ENCODE measurements at places on chromosomes 4 and X.

DNA sequence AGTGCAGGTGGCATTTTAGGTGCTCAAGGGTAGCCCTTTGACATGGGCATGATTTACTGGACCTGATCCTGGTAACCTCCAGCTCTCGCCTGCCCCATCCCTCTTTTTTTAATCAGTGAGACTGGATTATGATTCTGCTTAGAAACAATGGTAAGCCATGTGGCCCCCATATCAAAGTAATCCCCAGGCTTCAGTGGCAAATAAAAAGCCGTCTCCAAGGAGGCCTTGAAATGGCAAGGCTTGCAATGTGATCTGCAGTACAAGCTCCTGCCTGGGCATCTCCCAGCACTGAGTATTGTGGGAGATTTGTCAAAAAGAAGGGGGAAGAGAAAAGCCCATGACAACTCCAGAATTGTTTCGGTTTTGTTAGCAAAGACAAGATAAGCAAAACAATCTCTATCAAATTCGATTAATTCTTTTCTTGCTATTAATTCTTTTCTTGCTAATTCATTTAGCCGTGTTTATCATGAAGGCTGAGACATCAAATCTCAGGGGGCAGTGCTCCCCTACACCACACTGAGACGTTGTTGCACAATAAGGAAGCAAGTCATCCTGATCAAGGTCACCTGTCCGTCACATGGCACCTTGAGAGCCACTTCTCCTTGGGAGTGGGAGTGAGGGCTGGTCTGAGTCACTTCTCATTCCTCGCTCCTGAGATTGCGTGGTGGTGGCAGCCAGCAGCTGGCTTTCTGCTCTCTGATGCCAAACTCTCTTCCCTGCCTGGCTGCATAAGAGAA lies 312.7 kb upstream of the GATB start:
- DNase-seq: peak; percentile 30

GRCh38 chr4:15434091-15434490 lies 6.3 kb downstream of the C1QTNF7 start:
- no peak for DNase-seq

- DNase-seq: no peak
These were observed 11.1 kb downstream of the ACSL1 start for GRCh38 chr4:184814686-184815045.

- no peak for DNase-seq
These were observed 433.0 kb downstream of the PPARGC1A start for GRCh38 chr4:23456864-23457263.

- DNase-seq: no peak
These were observed 6.3 kb upstream of the PGAM4 start for GRCh38 chrX:77975755-77976154.

All from left ventricle myocardium superior (tissue), 1 donor.